ENCODE measurements at places on chromosomes 2 and 18.

DNA sequence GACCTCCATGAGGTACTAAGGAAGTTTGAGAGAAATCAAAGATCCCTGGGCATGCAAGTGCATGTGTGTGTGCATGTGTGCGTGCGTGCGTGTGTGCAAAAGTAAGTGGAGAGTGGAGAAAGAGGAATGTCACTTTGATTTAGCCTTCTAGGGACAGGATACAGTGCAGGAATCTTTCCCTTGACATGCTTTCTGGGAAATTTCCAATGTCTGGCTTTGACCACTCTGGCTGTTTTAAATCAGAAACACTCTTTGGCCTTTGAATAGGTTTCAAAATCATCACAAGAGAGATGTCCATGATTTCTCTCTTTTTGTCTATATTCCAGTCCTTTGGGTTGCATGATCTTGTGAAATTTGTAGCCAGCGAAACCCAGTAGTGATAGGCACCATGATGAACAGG, 162.0 kb downstream of the ALK start:
- no peak for DNase-seq

DNA sequence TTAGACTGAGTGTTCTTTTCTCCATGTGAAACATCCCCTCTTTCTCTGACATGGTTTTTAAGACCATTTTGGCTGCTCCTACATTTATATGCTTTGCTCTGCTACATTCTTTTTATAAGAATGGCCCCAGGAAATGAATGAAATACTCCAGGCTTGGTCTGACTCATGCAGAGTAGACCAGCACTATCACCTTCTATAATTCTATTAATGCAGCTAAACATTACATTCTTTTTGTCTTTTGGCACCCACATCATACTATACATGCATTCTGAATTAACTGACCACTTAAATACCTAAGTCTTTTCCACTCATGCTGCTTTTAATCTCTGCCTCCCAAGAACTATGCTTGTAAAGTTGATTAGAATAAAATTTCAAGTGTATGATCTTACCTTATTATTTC, 94.1 kb downstream of the AAK1 start:
- DNase-seq, result no peak

- DNase-seq, result no peak
These were observed 85.0 kb downstream of the LIPG start for GRCh38 chr18:49646873-49647272.

DNA sequence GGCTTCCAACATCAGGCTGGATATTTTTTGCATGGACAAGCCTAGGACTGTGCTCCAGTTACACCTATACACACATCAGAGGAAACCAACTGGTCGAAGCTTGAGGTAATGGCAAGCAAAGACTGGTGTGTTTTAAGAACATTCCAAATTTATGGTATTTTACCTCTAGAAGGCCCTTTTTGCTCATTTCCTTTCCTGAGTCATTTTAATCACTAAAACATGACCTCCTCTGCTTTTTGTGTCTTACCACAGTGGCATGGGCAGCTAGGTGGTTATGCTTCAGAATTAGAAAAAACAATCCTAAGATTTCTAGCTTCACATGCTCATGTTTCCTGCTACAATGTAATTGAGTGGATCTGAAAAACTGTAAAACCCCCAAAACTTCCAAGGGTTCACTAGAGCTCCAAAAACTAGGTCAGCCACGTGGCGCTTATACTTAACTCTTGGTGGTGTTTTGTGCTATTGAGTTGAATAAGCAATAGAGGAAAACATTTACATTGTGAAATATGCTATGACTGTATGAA, 30.6 kb upstream of the CHRNA1 start:
- DNase-seq, result no peak

GRCh38 chr2:105773568-105773967, 28.9 kb downstream of the NCK2 start:
- no peak for DNase-seq

GRCh38 chr18:13159579-13159978, 59.0 kb upstream of the LDLRAD4 start:
- no peak for DNase-seq

DNA sequence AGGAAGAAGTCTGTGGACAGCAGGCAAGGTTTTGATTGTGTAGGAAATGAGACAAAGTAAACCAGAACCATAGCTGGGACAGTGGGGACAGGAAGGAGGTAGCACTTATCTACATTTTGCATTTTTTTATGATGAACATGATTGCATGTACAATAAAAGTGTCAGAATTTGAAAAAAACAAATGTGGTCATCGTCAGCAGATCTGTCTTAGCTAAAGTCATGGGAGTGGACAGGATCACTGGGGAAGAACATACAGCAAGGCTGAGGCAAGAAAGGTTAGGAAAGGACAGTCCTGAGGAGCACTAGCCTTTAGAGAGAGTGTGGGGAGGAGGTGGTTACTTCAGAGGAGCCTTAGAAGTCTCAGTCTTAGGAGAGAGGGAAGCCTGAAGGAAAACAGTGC, 35.1 kb upstream of the SLC14A2 start:
- DNase-seq, result no peak

All from RWPE2 (cell line).